ENCODE measurements at places on chromosomes 5 and 9. TPM values are rescaled to one million over a fixed set of nuclear protein-coding genes. Genes with fewer than 3 reads are reported as not detected.

Gene TMEFF1
- 29.2 TPM for total RNA-seq

Gene KIF24
- 4.3 TPM for total RNA-seq

Gene OR1Q1
- not detected for total RNA-seq

Gene LCN10
- total RNA-seq = 1.4 TPM

Gene FBP1
- total RNA-seq = 1.9 TPM

Gene ZNF883
- 18.9 TPM for total RNA-seq

Gene ROPN1L
- 3.6 TPM for total RNA-seq

Gene INSL6
- total RNA-seq = not detected

Gene C9
- not detected for total RNA-seq

Gene PCA3
- total RNA-seq = 0.27 TPM

Gene BTNL8
- total RNA-seq = not detected

Gene CACFD1
- 19.4 TPM for total RNA-seq

All from camera-type eye (tissue), 1 donor.